ENCODE measurements at places on chromosomes 11 and 22.

GRCh38 chr22:34462795-34463194, 542.5 kb upstream of the LARGE1 start:
- no peak for DNase-seq

DNA sequence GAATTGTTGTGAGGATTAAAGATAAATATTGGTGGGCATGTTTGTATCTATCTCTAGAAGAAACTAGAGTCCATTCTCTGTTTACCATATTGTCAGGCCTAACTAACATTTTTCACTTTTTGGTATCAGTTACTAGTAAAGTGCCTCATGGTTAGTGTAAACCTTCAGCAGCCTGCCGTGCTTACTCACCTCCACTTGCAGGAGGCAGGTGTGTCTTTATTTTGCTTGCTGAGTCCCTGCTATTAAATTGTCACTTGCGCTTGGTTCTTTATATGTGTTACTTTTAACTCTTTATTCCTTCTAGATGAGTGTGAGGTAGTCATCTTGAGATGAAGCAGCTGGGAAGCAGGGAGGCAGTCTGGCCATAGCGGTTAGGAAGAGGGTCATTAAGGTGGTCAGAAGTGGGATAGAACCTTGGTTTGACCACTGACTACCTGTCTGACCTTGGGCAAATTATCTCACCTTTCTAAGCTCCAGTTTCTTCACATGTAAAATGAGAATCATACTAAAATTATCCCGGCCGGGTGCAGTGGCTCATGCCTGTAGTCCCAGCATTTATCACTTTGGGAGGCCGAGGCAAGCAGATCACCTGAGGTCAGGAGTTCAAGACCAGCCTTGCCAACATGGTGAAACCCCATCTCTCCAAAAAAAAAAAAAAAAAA, 21.2 kb downstream of the PPP6R3 start:
- DNase-seq: no peak

DNA sequence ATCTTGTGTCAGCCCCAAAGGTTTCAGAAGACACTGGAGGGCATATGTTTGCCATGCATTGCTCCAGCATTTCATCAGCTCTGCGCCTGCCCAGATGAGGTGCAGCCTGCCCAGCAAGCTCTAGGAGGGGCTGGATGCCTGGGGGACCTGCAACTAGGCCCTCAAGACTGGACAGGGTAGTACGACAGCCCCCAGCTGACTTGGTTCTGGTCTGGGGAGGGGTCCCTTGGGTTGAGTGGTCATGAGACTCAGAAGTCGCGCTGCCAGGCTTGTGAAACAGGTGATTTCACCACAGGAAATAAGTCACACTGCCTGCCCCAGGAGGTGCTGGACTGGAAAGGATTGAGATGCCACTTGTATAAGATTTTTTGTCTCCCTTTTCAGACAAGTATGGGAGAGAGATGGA, 23.4 kb downstream of the TPBGL start:
- DNase-seq: no peak

- DNase-seq: no peak
These were observed 20.8 kb downstream of the MYBPC3 start for GRCh38 chr11:47331454-47332302.

DNA sequence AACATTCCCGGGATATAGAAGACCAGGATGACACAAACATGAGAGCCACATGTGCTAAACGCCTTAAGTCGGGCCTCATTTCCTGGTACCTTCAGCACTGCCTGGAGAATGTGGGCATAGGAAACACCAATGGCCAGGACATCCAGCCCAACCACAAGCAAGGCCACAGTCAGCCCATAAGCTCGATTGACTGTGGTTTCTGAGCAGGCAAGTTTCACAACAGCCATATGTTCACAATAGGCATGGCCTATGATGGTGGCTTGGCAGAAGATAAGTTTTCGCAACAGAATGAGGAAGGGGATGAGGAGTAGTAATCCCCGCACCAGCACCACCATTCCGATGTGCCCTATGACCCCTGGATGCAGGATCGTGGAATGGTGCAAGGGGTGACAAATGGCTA, 26.9 kb upstream of the OR56A1 start:
- DNase-seq: no peak

GRCh38 chr11:62816557-62816956, 11.3 kb upstream of the NXF1 start:
- DNase-seq: no peak

DNA sequence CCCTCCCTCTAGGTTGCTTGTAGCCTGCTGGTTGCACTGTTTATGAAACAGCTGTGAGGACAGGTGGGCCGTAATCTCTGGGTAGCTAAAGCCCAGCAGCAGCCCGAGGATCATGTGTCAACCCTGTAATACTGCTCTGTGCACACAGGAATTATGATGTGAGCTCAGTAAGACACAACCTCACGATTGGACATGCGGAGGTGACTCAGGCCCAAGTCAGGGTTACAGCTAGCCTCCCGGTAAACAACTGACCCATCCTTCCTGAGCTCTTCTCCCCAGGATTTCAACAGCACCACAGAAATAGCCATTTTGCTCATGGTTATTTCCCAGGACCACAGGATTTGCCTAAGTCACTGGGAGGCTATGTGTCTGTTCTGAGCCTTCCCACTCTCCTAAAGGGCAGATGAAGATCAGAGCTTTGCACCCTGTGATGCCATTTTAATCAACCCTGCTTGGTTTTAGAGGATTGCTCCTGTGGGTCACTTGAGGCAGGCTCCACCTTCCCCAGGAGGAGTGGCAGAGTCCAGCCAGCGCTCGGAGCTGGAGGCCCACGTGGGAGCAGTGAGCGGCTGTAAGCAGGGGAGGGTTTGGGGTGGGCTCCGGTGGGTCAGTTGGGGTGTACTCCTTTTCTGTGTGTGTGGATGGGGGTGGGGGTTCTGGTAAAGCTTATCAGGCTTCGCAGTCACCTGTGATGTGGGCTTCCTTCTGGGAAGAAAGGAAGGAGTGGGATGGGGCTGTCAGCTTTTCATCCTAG, at the start of gene AMPD3:
TSS of gene AMPD3 (plus strand) at position 387 of the 754 bp plus-strand sequence. CDS start 6,256 bp downstream, outside the sequence.
- DNase-seq: peak; percentile 58

- DNase-seq: no peak
These were observed 56.8 kb downstream of the FCHSD2 start for GRCh38 chr11:73085189-73085875.

DNA sequence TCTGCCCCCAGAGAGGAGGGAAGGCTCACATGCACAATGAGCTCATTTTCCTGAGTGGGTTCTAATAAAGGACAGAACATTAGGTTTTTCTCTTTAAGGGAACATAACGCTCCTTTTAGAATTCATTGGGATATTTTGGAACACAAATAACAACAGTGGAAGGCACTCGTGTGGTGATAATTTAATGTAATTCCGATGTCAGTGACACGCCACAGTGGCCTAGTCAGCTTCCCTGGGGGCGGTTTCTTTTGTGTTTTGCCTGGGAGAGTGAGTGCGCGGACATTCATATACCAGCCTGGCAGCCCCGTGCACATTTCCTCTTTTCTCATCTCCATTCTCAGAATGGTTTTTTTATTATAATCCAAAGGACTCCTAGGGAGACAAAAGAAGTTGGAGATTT, 41.1 kb downstream of the SEZ6L start:
- DNase-seq: no peak

DNA sequence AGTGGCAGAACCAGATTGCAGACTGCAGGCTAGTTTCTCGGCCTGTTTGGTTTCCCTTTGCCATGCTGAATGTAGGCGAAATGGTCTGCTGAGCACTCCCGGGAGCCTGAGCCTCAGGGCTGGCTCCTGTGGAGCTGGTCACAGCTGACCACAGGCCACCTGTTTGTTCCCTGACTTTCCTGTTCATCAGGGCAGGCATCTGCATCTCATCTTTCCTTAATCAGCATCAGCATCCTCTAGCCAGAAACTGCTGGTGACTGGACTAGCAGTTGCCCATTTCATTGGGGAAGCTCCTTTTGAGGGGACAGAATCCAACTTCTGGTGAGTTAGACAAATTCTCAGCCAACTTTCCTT, 20.2 kb upstream of the C11orf96 start:
- no peak for DNase-seq
